Spleen (tissue), 13 donors: ENCODE measurements at places on chromosomes 3 and 15. TPM values are rescaled to one million over a fixed set of nuclear protein-coding genes. Genes with fewer than 3 reads are reported as not detected.

CPN2 gene
- total RNA-seq, result 0.46 TPM

CAND2 gene
- total RNA-seq, result 4.0 TPM

DNA sequence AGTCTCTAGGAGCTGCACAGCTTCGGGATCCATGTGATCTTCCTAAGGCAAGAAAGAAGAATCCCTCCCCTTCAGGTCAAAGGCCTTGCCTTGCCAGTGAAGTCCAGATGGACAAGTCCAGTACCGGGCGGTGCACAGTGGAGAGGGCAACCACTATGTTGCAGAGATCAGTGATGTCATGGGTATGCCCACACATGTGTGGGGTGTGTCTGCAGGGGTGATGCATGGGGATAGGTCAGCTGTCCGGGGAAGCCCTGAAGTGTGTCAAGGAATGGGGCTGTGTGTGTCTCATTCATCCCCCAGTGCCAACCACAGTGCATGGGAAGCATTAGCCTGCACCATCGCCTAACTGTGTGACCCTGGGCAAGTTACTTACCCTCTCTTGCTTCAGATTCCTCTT lies 66.5 kb downstream of the TLE3 start:
- DNase-seq, result peak; percentile 47

DNA sequence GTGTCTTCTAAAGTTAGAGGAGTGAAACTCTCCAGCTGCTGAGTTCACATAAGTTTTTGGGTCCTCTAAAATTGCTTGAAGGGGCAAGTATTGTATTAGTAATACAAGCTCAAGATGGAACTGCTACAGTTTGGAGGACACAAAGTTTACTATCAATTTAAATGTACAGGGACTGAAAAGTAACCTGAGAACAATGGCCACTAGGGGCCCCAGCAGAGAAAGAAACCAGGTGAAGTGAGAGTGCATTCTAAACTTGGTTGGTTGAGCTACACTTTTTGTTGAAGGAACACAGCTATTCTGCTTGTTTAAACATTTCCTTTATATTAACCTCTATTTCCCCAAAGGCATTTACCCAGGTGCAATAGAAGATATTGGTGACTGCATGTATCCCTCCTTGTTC lies 755.5 kb downstream of the GBE1 start:
- no peak for DNase-seq

DNA sequence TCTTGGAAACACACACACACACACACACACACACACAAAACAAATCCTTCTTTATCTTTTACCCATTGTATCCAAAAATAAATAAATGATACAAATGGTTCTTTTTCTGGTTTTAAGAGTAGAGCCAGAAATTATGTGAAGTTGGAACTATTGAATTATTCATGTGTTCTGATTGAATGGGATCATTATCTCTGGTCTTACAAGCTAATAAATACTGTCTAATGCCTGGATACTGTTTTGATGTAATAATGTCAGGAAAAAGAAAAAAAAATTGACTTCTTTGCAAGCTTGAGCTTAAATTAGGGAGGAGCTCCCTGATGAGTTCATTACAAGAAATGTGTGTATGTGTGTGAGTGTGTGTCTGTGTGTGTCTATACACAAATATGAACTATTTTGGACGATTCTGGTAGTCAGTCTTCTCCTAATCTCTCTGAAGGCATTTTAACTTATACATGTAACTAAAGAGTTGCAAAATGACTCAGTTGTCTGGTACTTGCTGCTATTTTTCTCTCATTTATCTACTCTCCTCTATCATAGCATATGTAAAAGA lies 507.2 kb upstream of the AGTR1 start:
- no peak for DNase-seq

GRCh38 chr3:155242342-155242741 lies 51.1 kb downstream of the STRIT1 start:
- DNase-seq, result no peak

DNA sequence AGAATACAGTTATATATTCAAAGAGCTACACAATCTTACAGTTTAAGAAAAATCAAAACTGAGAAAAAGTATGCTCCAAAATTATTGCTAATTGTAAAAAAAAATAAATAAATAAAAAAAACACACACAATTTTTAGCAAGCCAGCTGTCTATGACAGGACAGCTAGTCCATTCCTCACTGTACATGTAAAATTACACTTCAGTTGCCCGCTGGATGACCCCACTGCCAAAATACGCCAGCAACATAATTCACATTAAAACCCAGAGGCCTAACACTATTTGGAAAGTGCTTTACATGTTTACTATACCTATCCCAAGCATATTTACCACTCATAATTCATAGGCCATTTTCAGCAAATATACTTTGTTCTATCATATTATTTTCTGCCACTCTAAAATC lies 5.8 kb downstream of the MYO9A start:
- DNase-seq, result no peak

GRCh38 chr3:184592371-184593219 lies 31.0 kb downstream of the EPHB3 start:
- no peak for DNase-seq

DNA sequence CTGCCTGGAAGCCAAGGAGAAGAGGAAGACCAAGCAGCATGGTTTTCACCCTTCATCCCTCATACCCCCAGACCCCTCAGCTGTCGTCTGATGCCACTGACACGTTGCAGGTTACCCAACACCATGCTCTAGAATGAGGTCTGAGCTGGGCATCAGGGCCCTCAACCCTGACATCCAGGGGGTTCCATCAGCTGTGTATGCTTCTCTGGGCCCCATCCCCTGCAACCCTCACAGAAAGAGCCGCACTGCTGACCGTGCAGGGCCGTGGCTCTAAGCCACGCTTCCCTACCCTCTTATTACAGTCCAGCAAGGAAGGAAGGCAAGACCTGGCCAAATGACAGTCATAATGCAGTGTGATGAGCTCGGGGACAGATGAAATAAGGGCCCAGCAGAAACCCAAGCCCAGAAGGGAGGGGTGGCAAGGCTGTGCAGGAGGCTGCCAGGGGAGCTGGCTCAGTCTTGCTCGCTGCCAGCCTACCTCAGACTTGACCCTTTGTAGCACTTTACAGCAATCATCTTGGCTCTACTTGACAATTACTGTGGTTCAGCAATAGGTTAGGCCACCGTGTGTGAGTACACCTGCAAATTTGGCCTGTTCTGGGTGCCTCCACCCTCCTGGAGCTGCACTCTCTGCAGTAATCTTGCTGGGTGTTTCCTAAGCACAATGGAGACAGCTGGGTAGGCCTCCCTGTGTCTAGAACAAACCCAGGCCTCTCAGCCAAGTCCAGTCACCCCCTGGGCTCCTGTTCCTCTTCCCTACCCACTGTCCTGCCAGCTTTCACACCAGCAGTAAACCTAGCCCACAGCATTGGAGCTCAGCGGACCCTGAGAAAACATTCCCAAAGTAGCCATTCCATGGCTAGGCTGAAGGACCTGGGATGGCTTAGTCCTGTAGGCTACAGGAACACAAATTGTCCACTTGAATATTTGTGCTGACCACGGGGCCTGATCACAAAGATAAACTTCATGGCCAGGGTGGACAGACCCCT lies 115.3 kb upstream of the NEO1 start:
- DNase-seq, result no peak

DNA sequence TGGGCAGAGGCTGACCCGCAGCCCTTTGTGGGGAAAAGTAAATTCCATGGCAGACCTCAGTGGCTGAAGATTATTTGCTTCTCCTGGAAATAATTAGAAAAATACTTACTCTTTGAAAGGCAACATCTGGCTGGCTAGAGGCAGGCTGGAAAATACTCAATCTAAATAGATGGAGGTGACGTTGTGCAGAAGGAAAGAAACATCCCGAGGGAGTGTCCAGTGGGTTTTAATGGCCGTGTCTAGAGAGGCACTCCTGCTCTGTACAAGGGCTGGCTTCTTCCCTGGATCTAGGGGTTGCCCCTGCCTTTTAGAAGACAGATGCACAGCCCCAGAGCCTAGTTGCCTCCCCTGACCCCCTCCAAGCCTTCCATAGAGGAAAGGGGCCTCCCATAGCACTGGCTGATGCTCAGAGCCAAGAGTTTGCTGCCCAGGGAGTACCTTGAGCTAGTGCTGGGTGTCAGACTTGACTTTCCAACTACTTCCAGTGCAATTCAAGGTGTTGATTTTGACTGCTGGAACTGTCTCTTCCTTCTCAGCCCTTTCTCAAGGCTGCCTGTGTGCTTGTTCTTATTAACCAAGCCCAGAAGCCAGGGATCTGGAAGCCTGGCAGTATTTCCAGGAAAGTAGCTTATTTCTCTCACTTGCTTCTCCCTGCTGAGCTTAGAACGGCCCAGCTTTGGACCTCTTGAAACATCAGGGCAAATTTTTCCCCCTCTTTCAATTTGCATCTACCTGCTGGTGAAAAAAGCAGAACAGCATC lies 27.4 kb downstream of the CGNL1 start:
- DNase-seq, result no peak

DNA sequence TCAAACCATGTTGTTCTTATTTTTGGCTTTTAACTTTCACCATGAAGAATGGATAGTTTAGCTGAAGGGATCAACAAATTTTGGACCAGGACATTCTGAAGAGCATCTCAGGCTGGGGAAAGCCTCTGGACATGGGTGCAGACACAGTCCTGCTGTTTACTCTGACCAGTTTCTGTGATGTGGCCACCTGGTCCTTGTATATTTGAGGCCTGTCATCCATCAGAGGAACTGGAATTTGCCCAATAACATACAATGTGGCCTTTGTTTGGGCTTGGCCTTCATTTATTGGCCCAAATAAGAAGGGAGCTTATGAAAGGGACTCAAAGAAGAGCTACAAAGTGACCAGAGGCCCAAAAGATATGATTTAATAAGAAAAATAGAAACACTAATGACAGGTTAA lies 127.9 kb downstream of the MYRIP start:
- DNase-seq, result no peak

DNA sequence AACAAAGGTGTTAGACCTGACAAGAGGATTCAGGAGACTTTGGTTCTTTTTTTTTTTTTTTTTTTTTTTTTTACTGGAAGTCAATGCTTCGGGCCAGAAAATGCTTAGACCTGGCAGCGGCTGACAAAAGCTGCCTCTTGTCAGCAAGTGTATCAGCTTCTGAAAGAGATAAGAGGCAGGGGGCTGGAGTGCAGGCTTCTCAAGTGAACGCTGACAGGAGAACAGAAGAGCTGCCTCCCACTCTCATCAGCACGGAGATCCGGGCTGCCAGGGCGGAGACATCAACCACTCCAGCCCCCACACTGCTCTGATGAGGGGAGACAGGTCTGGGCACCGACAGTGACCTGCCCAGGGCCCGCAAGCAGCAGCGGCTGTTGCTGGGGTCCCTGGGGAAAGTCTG lies 9.4 kb upstream of the SCN5A start:
- DNase-seq, result no peak

DNA sequence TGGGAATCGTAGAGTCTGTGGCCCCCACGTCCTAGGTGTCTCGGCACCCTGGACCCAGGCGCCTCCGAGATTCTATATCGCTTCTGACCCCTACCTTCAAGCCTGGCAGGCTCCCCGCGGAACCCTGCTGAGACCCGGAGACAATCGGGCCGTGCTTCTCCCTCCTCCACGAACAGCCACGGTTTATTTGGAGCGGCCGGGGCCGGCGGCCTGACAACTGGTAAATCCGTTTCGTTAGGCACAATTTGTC lies 1.4 kb downstream of the GATA2 start:
- DNase-seq, result no peak

- DNase-seq, result no peak
Measured at GRCh38 chr3:136925425-136926190, 32.2 kb upstream of the IL20RB start.

GRCh38 chr15:71189718-71190117 lies 74.4 kb downstream of the THSD4 start:
- DNase-seq, result no peak

DNA sequence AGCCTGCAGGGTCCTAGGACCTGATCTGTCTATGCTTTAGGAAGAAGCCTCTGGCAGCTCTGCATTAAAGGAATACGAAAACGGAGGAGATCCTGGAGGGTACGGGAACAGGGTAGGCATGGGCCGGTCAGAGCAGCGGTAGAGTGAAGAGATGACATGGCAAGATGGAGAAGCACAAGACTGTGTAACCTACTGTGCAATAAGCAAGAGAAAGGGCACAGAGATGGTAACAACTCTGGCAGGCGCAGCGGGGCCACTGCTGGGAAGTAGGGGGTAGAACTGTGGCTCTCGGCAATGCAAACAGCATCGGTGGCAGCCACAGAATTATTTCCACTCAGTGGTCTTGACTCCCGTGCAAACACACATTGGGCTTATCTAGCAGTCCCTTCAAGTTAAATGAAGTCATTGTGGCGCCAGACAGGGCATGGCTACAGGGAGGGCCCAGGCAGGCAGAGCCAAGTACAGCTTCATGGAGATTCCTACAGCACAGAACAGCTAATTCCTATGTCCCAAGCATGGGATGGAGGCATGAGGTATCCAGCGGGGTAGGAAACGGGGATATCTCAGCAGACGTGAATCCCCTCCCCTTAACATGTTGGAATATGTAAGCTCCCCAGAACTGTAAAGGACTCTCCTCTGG lies 28.8 kb downstream of the WHAMM start:
- no peak for DNase-seq

GRCh38 chr3:150238995-150239619 lies 169.0 kb upstream of the TSC22D2 start:
- DNase-seq, result no peak

GRCh38 chr3:107221856-107222255 lies 155.4 kb upstream of the CCDC54 start:
- DNase-seq, result no peak

DNA sequence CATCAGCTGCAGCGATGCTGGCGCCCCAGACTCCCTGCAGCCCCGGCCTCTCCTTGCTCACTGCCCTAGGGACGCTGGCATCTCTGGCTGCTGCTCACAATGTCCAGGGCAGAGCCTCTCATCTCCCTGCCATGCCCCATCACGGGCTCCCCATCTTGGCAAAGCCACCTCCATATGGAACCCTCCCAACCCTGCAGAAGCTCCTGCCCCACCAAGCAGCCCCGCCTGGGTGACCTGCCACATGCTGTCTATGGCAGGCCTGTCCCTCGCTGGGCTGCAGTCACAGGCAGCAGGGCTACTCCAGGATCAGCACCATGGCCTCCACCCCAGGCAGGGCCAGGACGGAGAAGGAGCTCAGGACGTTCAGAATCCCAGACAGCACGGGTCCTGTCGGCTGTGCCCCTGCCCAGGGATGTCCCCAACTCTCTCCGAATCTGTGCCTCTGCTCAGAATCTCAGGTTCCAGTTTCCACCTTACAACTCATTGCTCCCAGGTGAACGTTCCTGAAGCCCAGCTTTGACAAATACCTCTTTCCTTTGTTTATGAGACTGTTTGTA lies 58.4 kb downstream of the PLXNA1 start:
- peak; percentile 74 for DNase-seq

DNA sequence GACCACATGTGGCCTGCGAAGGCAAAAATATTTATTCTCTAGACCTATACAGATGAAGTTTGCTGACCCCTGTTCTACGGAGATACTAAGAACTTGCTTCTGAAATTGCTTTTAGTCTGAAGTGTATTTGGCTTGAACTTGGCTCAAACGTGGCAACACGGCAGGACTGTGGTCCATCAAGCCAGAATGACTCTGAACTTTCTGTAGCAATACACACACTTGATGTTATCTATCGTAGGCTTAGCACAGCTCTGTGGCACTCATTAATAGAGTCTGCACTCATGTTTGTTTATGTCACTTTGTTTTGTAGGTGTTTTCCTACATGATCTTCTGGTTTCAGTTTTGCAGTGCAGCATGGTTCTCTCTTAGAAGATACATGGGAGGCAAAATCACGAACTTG lies 298.1 kb downstream of the ADAMTS17 start:
- DNase-seq, result no peak
